ENCODE measurements at places on chromosomes 11 and 22.
A peak's percentile ranks its signal among the peaks of the same experiment; 100 is the strongest.

GRCh38 chr11:85965202-85965601 is 103.7 kb downstream of the PICALM start:
- no peak for DNase-seq

DNA sequence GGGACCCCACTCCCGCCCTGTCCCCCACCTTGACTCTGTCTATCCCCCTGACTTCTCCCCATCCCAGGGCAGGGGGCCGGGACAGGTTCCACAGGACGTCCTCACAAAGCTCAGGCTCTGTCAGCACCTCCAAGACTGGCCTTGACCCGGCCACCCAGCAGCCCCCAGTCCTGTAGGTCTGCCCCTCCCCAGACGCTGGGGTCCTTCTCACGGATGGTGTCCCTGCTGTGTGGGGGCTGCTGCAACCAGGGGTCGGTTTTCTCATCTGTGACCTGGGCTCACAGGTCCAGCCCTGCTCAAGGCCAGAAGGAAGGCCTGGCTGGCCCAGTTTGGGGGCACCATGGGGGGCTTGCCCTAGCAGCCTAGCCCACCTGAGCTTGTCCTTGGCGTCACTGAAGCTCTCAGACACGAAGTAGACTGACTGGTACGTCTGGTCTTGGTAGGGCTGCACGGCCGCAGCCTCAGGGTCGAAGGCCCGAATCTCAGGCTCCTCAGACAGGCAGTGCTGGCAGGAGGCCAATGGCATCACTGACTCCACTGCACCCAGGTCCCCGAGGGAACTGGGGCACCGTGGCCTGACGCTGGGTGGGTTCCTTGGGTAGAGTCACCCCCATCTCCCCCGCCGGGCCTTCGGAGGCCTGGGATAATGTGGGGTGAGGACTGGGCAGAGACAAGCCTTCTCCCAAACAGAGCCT is 4.0 kb upstream of the INS start:
- no peak for DNase-seq

GRCh38 chr22:29987137-29987536 is 93.1 kb upstream of the HORMAD2 start:
- DNase-seq, result no peak

- no peak for DNase-seq
These were observed 17.6 kb downstream of the VSTM5 start for GRCh38 chr11:93832780-93833179.

DNA sequence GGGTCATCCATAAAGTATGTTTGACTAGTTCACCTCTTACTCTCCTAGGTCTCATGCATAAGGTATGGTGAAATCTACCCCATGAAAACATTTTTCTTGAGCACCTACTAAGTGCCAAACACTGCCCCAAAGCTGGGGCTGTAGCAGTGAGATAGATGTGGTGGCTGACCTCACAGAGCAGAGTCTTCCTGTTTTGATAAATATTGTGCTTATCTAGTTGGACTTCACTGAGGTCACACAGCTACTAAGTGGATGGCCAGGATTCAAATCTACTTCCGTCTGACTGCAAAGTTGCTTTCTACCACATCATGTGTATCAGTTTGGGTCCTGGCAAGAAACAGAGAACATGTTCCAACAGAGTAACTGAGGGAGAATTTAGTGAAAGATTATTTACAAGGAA is 6.4 kb upstream of the HTATIP2 start:
- DNase-seq, result no peak

GRCh38 chr11:119794756-119795155 is 65.8 kb upstream of the NECTIN1 start:
- DNase-seq, result no peak

GRCh38 chr22:32814285-32814860 is 12.9 kb downstream of the TIMP3 start:
- DNase-seq, result no peak

DNA sequence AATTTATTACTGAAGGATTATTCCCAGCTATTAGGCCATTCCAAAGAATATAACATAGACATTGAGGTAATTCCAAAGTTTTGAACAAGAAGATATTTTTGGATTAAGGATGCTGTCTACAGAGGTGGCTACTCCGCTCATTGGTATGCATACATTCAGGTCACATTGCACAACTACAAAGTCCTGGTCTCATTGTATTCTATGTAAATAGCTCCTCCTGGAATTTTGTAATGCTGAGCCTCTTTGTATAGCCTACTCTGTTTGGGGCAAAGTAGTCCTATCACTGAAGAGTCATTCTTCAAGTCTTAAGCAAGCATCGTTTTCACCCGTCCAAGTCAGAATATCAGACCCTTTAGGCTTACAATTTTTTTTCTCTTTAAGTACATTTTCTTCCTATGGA is 142.4 kb downstream of the KIF18A start:
- DNase-seq, result no peak

DNA sequence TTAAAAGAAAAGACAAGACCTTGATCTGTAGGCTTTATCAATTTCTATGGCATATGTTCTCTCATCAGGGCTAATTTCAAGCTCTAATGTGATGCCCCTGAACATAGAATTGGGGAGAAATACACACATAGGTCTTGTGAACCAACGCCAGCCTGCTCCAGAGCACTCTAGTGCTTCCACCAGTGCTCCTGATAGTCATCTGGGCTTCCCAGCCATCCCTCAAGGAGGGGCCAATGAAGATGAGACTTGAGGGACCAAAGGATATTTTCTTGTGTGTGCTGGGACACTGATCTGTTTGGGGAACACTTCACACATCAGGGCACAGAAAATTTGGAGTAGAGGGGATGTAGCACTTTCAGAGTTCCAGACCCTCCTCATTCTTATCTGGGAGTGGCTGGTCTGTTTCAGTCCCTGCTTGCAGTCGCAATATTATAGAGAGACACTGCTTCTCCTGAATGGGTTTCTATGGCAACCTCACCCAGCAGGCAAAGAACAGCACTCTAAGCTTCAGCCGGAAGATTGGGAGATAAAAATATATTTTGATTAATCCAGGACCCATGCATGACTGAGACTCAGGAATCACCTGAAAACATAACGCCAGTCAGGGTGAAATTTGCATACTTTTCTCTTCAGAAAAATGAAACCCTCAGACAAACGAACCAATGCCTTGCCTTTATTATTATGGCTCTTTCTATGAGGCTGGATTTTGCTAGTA is 28.4 kb upstream of the SCN3B start:
- no peak for DNase-seq

GRCh38 chr11:68282141-68282860 is 10.5 kb upstream of the C11orf24 start:
- DNase-seq, result no peak

GRCh38 chr11:69166218-69167115 is 10.7 kb downstream of the SMIM38 start:
- peak; percentile 91 for DNase-seq

GRCh38 chr11:60193687-60194433 is 11.0 kb upstream of the MS4A6A start:
- peak; percentile 58 for DNase-seq

- DNase-seq, result no peak
These were observed 51.3 kb upstream of the SCUBE2 start for GRCh38 chr11:9142732-9143131.

DNA sequence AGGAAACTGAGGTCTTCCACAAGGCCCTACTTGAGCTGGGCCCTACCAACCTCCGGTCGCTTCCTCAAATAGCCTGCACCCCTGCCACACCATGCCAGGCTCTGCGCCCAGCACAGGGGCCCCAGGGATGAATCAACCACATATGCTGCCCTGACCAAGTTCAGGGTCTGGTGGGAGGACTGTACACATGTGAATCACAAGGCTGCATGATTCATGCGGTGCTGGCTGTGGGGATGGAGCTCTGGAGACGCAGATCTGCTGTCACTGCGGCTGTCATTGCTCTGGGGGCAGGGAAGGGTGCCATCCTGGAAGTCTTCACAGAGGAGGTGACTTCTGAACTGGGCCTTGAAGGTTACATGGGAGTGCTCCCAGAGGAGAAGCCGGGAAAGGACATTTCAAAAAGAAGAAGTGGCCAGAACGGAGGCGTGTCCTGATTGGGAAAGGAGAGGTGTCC is 21.5 kb downstream of the CYTH4 start:
- peak; percentile 94 for DNase-seq

DNA sequence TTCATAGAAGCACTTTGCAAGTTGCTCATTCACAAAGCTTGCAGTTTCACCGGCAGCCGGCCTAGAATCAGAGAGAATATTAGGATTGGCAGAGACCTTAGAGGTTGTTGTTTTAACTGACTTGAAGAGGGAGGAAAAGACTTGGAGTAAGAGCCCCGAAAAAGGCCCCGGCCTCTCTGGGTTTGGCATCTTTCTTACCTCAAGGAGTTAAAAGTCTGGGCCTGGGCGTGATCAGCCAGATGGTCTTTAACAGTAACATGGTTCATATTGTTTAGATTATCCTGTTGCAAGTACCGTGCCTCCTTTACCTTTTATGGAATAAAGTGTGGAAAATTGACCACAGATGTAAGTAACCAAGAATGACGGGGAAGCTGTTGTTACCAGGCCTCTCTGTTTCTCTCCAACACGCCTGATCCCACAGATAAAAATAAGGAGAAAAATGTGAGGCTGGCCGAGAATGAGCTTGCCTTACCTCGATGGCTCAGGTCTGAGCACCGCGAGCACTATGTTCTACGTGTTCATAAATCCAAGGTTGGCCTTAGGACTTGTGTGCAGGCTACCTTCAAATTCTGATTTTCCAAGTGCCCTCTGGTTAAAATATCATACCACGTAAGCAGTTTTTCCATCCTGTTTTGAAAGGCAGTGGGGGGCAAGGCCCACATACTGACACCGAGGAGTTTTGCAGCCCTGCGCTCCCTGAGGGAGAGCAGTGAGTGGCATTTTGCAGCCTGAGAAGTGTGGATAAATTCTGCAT is 56.4 kb downstream of the PARVA start:
- DNase-seq, result no peak

DNA sequence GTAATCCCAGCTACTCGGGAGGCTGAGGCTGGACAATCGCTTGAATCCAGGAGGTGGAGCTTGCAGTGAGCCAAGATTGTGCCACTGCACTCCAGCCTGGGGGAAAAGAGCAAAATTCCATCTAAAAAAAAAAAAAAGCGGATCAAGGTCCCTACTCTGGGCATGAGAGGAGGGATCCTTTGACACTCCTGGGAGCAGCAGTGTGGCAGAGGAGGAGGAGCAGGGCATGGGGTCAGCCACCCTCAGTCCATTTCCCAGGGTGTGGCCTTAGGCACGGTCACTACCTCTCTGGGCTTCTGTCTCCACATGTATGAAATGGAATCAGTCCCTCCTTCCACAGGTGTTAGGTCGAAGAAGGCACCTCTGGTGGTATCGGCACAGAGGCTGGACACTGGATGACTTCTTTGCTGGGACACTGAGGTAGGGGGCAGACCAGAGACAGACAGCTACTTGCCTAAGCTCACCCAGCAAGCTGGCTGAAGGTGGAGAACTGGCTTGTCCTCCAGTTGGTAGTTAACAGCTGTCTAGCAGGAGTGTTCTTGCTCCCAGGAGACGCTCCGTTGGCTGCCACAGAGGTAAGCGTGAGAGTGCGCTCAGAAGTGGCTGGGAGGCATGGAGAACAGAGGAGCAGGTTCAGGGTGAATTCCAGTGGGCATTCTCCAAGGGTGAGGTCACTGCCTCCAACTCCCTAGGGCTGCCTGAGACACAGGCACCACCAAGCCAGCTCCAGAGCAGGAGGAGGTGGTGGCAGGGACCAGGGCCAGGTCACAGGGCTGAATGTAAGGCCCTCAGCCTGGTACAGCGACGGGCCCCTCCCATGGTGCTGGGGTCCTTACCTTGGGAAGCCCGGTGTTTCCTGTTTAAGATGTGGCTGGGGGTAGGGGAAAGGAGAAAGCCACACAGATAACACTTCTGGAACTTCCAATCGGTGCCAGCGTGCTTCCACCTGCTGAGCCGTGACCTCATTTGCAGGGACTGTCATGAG is 19.5 kb downstream of the TXN2 start:
- DNase-seq, result peak; percentile 89

DNA sequence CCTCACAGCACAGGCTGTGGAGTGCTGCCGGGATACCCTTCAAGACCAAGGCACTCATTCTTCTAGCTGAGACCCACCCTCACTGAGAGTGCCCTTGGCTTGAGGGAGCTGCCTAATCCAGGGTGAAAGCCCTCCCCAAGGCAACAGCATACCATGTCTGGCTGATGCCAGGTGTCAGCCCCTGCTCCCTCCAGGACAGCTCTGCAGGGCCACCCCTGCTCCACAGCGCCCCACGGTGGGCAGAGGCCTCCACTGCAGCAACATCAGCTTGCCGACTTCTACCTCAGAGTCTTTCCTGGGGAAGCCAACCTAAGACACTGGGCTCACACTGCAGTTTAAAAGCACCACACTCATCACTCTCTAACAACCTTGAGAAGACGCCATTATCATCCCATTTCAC is 29.0 kb downstream of the TTLL1 start:
- peak; percentile 51 for DNase-seq

- DNase-seq, result peak; percentile 2
These were observed 2339.7 kb upstream of the RAG2 start for GRCh38 chr11:38937709-38938108.

GRCh38 chr11:128629516-128630106 is 42.3 kb upstream of the ETS1 start:
- DNase-seq, result no peak

GRCh38 chr11:117462183-117462863 is 134.7 kb downstream of the CEP164 start:
- no peak for DNase-seq

DNA sequence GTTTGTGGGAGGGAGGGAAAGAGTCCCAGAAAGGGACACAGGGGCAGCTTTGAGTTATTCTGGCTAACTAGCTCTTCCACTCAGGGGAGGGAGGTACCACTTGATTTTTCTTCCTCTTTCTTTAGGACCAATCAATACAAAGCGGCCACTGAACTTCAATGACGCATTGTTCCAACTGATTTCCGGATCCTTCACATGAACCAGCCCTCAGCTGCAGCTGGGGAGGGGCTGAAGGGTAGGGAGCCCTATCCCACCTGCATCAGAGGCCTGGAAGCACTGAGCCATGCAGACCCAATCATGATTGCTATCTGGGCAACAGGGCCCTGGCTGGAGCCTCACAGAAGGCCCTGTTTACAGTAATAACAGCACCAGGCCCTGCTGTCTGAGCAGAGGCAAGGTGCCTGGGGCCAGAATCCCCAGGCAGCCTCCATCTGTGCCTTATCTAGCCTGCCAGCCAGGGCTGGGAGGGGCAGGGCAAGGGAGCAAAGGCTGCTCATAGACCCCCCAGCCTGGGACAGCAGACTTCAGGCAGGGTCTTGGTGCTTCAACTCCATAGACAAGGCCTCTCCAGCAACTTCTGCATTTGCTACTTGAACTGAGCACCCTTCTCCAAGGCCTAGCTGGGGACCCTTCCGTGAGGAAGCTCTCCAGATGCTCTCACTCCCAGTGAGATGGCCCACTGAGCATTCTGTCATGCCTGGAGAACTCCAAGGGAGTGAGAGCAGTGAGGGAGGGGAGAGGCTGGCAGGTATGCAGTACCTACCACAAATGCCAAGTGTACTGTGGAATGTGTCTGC is 22.5 kb downstream of the CLPB start:
- DNase-seq, result no peak

DNA sequence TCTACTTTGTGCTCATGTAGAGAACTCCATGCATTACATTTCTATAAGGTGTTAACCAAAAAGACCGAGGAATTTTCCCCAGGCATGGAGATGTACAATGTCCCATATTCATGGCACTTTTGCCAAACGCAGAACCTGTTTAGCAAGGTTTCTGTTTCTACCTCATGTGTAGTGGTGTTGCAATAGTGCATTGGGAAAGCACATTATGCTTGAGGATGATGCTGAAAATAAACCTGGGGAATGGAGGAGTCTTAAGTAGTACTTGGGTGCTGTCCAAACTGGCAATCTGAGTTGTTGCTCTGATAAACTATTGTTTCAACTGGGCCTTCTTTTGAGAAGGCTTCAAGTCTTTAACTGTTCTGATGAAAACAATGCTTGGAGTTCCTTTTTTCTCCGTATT is 11.5 kb upstream of the MUC15 start:
- DNase-seq, result no peak

Data from urothelium cell line (cell line).